Esophagus squamous epithelium (tissue), 5 donors: ENCODE measurements at places on chromosomes 16 and 17. TPM values are rescaled to one million over a fixed set of nuclear protein-coding genes. Genes with fewer than 3 reads are reported as not detected.

The GP1BA gene
- not detected for total RNA-seq

The ABCC11 gene
- total RNA-seq, result not detected

The USP43 gene
- 13.8 TPM for total RNA-seq

The DOC2A gene
- total RNA-seq, result 0.76 TPM

The TMEM100 gene
- 1.1 TPM for total RNA-seq

The SPAG9 gene
- total RNA-seq, result 42.3 TPM

The NPTX1 gene
- total RNA-seq, result 0.15 TPM

The STX1B gene
- total RNA-seq, result 1.5 TPM

The KCNH4 gene
- total RNA-seq, result 0.09 TPM

The ERN2 gene
- total RNA-seq, result 0.57 TPM

The ZNF688 gene
- total RNA-seq, result 14.9 TPM

The FZD2 gene
- total RNA-seq, result not detected

The AIPL1 gene
- not detected for total RNA-seq

The ABCC12 gene
- total RNA-seq, result not detected

The UBE2O gene
- 19.8 TPM for total RNA-seq
